Right ventricle myocardium inferior (tissue), 1 donor: ENCODE measurements at places on chromosomes 12 and 14. TPM values are rescaled to one million over a fixed set of nuclear protein-coding genes. Genes with fewer than 3 reads are reported as not detected.
A peak's percentile ranks its signal among the peaks of the same experiment; 100 is the strongest.

The OTOGL gene
- total RNA-seq, result 0.38 TPM

The FANCM gene
- total RNA-seq, result 3.5 TPM

The SLC25A47 gene
- total RNA-seq, result not detected

The LRIG3 gene
- total RNA-seq, result 3.8 TPM

The CCDC177 gene
- total RNA-seq, result not detected

The ACOT4 gene
- 0.97 TPM for total RNA-seq

The NOP9 gene
- total RNA-seq, result 23.0 TPM

The LAG3 gene
- 0.24 TPM for total RNA-seq

The RNU4-1 gene
- 1,499 TPM for total RNA-seq

The ZNF219 gene
- total RNA-seq, result 49.4 TPM

- DNase-seq, result no peak
Measured at GRCh38 chr14:38553586-38553985, 297.7 kb upstream of the CLEC14A start.

DNA sequence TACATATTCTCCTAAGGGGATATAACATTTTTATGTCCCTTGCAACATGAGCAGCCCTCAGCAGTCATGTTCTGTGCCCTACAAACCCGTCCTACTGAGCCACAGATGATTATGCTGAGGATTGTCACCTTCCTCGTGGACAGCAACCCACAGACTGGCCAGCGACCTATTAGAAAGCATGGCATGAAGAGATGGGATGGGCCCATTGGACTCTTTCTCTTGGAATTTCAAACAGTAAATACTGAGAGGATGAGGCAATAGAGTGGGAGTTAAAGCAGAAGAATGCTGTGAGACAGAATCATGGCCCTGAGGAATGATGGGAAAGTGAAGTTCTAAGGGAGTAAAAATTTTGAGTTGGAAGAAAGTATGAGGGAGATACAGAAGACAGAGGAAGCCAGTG, 149.9 kb upstream of the BTG1 start:
- DNase-seq, result no peak

DNA sequence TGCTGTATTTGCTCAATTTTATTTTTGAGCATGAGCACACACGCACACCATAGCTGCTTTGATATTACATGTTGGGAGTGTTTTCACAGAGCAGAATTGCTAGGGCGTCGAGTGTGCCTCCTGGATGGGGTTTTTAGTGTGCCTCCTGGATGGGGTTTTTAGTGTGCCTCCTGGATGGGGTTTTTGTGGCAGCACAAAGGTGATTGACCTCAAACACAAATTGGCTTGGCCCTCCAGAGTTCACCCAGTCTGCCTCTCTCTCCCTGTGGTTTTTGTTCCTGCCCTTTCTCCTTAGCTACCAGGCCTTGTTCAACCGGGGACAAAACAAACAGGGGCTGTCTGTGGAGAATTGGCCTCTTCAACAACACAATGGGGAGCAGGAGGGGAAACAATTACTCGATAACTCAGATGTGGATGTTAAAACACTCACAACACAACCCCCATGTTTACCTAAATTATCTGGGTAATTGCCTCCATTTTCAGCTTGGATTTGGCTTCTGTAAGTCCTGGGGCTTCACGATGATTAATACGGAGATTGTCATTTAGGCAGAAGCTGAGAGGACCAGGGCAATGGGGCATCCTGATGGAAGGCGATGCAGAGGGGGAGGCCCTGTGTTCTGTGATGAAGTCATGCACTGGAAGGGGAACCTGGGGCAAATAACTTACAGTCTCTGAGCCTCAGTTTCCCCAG, 26.9 kb downstream of the TBX3 start:
- no peak for DNase-seq

DNA sequence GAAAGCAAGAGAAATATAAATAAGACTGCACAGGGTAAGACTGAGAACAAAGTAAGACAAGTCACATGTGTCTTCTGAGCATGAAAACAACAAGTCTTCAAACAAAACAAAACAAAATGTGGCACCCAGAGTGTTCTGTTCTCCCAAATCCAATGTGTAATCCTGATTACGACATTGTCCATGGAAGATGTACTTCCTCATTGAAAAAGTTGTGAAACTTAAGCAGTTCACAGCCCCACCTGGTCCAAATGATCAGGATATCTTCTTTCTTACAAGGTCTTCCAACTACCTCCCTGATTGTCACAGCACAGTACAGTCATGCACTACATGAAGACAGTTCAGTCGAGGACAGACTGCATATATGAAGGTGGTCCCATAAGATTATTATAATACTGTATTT, 23.3 kb upstream of the NEK9 start:
- no peak for DNase-seq

GRCh38 chr12:96486751-96487613, 2.4 kb upstream of the CFAP54 start:
- DNase-seq, result no peak

- DNase-seq, result peak; percentile 39
Measured at GRCh38 chr14:101134161-101134631, 230.7 kb upstream of the RTL1 start.

GRCh38 chr12:18750085-18750484, 12.2 kb downstream of the CAPZA3 start:
- DNase-seq, result no peak

DNA sequence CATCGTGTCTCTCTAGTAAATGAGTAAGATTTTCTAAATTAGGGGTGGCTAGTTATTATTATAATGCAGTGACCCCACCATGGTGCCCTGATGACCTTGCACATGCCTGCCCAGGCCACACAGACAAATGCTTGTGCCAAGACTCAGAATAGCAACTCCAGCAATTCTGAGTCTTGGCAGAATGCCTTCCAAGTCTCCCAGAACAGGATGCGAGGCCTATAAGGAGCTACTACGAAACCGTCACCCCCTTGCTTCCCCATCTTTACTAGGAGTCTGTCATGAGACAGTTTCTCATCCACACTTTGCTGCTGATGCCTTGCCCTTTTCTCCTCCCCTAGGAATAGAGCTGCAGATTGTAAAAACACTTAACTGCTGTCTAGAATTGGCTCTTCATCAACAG, 559.9 kb downstream of the TRHDE start:
- DNase-seq, result no peak

- no peak for DNase-seq
Measured at GRCh38 chr12:12616512-12617310, 5.0 kb downstream of the CREBL2 start.

- DNase-seq, result no peak
Measured at GRCh38 chr14:25516838-25517237, 466.9 kb upstream of the STXBP6 start.

DNA sequence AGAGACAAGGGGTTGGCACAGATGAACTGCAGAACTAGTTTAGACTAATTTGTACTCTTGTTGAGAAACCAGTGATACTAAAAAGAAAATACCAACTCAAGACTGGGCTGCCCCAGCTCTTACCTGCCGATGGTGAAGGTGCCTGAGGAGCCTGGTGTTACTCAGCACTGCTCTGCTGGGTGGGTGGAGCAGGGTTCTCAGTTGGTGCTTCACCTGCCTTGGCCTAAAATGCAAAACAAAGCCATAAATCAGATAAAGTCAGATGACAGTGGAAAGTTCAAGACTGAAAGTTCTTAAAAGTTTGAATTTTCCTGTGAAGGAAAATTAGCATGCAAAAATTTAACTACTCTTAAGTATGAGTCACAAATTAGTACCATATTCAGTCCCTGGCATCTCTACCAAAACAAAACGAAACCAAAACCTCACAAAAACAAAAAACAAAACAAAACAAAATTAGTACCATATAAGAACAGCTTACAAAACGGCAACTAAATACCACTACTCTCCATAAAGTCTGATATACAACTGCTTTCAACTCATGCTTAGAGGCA, 21.9 kb downstream of the YBX3 start:
- DNase-seq, result no peak

GRCh38 chr12:72282721-72283120, 10.6 kb downstream of the TRHDE start:
- no peak for DNase-seq

- DNase-seq, result peak; percentile 86
Measured at GRCh38 chr14:69685716-69686115, 74.3 kb downstream of the SUSD6 start.

GRCh38 chr12:130704606-130705005, 11.5 kb downstream of the RIMBP2 start:
- peak; percentile 20 for DNase-seq

- DNase-seq, result no peak
Measured at GRCh38 chr14:99391671-99392070, 89.0 kb downstream of the SETD3 start.

- no peak for DNase-seq
Measured at GRCh38 chr14:37594238-37594970, 645 bp downstream of the FOXA1 start.

DNA sequence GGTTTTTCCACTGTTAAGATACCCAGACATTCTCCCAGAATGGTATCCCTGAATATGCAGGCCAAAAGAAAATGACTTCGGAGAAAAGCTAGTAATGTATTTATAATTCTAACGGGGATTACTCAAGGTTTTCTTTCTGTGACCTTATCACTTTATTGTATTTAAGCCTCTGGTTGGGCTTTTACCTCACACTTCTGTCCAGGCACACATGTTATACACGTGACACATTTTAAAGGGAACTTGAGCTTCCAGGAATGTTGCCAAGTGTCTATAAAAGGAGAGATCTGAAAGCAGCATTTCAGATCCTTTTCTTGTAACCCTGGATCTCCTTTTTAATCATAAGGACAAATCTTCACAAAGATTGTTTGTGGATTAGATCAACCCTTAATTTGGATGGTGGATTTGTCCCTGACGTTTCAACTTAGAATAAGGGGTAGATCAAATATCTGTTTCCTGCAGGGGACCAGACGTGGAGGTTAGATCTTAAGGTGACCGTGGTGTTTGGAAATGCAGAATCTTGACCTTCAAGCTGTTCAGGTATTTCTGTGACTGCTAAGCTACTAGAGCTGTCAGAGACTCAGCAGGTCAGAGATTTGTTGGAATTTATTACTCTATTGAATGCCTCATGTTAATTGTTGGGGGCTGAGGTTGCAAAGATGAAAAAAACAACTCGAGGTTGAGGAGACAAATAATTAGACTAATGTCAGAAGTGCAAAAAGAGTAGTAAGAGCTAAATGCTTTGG, 1.5 kb downstream of the CIPC start:
- DNase-seq, result no peak

DNA sequence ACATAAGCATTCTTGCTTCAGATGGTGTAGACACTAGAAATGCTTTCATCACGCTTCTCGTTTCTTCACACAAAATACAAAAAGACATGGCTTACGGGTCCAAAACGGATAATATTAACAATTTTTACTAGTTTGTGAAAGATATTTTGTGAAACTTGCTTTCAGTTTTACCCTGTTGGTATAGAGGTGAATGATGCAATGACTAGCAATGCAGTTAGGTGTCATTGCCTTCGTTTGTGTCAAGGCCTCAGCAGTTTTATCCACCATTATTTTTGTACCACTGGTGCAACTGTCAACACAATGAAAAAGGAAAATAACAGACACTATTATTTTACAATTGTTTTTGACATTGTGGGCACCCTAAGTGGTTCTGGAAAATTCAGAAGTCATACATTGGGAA, 323.0 kb downstream of the FLRT2 start:
- DNase-seq, result no peak

GRCh38 chr12:117034701-117035151, 64.5 kb downstream of the TESC start:
- DNase-seq, result no peak

DNA sequence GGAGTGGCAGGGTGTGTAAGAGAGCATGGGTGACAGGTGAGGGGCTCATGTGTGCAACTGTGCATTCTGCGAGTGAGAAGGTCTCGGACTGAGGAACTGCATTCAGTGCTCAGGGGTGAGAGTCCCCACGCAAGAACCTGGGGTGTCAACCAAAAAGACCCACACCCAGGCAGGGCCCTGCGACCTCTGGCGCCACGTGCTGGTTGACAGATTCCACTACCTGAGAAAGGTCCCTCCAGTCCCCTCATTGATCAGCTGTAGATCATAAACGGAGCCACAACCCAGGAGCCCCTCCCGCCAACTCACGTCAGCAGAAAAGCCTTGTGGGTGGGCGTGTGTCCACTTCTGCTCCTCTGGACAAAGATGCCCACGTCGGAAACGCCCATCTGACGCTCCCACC, 98.7 kb downstream of the ASCL4 start:
- DNase-seq, result peak; percentile 48

GRCh38 chr12:108611884-108612415, 14.1 kb upstream of the TMEM119 start:
- DNase-seq, result no peak
